Astrocyte of the hippocampus (primary cell): ENCODE measurements at places on chromosomes 4 and X.
A peak's percentile ranks its signal among the peaks of the same experiment; 100 is the strongest.

- DNase-seq = no peak
These were observed 210.9 kb downstream of the FRMPD4 start for GRCh38 chrX:12349201-12349600.

GRCh38 chr4:122481766-122482405 is 25.4 kb upstream of the IL2 start:
- DNase-seq = peak; percentile 58

- no peak for DNase-seq
These were observed 31.3 kb downstream of the FABP2 start for GRCh38 chr4:119290598-119290997.

DNA sequence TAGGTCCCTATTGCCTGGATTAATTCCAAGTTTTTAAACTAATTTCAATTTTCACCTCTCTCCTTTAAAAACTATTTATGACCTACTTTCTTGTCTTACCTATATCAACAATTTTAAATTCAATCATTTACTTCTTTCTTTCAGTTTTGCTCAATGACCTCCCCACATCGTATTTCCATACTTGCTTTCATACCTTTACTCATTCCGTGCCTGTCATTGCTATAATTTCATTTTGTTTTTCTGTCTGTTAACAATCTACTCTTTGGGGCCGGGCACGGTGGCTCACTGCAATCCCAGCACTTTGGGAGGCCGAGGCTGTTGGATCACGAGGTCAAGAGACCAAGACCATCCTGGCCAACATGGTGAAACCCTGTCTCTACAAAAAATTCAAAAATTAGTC is 781.1 kb downstream of the FSTL5 start:
- DNase-seq = no peak

DNA sequence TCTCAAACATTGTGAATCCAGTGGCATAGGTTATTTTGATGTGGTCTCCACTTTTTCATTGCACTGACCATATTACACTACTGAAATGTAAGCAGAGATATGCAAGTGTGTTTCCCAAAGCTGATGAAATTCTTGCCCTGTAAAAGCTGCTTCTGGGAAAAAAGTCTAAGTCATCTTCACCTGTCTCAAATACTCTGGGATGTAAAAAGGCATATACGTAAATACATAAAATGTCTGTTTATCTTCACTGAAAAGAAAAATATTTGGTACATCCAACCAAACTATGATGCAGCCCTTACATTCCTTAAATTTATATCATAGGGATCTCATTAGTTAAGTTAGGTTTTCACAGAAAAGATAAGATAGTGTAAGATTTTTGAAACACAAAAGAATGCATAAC is 7.9 kb downstream of the KDR start:
- no peak for DNase-seq

GRCh38 chrX:78922754-78923153 is 22.4 kb upstream of the P2RY10 start:
- DNase-seq = no peak

- peak; percentile 48 for DNase-seq
These were observed 963 bp upstream of the USO1 start for GRCh38 chr4:75723163-75724065.

DNA sequence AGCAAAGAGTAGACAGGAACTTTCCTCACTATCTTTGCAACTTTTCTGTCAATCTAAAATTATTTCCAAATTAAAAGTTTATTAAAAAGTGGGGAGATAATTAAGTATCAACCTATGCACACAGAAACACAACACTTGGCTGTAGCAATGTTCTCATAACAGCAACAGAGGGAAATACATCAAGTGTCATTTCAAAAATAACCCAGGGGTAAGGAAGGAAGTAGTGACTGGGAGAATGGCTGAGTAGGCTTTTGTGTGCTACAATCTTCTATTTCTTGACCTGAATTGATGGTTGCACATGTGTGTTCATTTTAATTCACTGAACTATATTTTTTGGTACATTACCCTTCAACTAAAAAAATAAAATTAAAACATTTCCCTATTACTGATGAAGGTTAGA is 67.5 kb downstream of the ABCG2 start:
- DNase-seq = no peak

GRCh38 chr4:168101026-168101425 is 8.7 kb downstream of the ANXA10 start:
- no peak for DNase-seq

DNA sequence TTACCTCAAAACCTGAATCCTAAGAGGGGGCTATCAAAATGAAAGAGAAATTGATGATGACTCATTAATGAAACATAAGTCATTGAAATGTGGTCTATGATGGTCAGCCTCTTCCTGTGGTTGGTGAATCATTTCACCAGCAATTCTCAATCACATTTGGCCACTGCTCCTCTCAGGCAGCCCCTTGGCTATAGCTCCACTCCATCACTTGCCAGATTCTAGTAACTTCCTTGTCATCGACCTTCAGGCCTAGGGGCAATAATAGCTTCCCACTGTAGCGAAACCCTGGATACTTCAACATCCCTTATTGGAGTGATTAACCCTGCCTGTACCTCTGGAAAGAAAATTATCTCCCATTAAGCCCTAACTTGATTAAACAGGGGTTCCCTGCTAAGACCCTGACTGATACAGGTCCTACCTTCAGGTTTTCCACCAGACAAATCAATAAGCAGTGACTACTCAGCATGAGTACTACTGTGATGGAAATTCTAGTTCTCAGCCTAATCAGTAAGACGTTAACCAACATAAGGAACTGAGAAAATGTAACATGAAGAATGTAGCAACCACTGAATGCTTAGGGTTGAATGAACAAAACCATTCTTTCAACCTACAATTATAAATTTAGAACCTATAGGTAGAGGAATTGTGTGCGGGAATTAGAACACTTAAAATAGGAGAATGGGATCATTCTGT is 30.4 kb downstream of the ADH7 start:
- peak; percentile 87 for DNase-seq

- DNase-seq = peak; percentile 49
These were observed 6.1 kb upstream of the SH3D19 start for GRCh38 chr4:151331276-151332042.

GRCh38 chr4:23894021-23894420 is 4.2 kb upstream of the PPARGC1A start:
- peak; percentile 60 for DNase-seq

GRCh38 chrX:41337140-41337539 is 3.2 kb downstream of the DDX3X start:
- peak; percentile 15 for DNase-seq

DNA sequence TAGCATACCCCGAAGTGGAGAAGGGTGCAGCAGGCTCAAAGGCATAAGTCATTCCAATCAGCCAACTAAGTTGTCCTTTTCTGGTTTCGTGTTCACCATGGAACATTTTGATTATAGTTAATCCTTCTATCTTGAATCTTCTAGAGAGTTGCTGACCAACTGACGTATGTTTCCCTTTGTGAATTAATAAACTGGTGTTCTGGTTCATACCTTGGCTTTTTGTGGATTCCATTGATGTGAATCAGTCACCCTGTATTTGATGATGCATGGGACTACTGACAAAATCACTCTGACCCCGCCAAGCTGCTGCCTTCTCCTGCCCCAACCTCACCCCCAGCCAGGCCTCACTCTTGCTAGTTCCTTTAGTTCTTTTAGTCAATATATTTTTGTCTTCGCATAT is 32.7 kb downstream of the F9 start:
- peak; percentile 44 for DNase-seq

GRCh38 chrX:69285401-69285877 is 120.2 kb upstream of the PJA1 start:
- DNase-seq = peak; percentile 8

DNA sequence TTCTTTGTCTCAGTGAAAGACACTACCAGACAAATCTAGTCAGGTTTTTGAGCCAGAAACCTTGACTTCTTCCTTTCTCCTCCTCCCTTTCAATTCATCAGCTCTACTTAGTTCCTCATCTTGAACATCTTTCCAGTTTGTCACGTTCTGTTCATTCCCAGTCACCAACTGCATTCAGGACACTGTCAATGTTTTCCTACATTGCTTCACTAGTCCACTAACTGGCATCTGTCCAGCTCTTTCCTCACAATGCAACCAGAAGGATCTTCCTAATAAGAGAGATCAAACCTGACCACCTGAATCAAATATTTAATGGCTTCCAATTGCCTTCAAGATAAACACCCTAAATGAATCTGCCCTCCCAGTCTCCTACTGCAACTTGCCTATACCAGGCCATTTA is 52.5 kb downstream of the SYNPO2 start:
- no peak for DNase-seq

DNA sequence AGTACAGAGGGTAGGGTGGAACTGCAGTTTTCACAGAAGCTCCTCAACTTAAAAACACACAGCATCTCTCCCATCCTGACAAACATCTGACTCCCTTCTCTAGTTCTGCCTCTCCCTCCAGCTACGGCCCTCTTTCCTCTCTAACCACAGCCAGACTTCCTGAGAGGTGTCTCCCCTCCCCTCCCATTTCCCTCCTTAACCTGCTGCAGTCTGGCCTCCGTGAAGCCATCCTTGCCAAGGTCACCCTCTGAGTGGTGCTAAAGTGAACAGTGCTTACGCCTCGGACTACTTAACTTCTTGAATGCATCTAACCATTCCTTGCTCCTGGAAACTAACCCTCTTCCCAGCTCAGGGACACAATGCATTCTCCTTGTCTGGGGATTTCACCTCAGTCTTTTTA is 53.3 kb downstream of the RTL5 start:
- DNase-seq = no peak

DNA sequence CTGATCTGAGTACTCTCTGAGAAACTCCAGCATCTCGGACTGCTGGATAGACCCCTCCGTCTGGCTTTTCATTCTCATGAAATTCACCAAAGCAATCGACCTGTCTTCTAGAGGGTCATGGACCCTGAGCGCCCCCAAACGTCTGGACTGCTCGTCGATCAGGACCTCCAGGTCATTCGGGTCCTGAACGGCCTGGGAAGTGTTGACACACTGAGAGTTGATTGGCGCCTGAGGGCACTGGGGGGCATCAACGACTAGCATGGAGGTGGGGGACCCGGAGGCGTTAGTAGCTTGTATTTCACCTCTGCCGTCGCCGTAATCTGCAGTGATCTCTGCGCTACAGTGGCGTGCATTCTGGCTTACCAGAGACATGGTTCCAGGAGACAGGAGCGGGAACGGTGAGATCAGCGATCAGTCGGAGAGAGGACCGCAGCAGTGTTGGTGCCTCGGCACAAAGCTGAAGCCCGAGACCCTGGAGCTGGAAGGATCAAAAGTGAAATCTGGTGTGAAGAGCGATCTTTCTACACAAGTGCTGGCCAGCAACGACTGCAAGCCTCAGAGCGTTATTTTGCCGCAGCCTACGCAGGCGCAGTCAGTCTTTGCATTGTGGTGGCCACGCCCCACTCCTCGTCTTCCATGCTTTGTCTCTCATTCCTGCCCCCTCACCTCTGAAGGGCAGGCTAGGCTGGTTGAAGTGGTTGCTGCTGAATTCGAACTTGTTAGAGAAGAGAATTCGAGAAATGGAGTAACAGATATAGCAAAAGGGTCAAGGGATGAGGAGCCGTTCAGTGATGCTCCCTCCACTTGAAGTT is at the start of gene MAGEE2:
Gene MAGEE2 (minus strand): TSS at position 575 of the 812 bp plus-strand sequence. CDS start 203 bp downstream, at position 372.
- peak; percentile 21 for DNase-seq

GRCh38 chrX:110420771-110421499 is 62.3 kb downstream of the RTL9 start:
- no peak for DNase-seq

DNA sequence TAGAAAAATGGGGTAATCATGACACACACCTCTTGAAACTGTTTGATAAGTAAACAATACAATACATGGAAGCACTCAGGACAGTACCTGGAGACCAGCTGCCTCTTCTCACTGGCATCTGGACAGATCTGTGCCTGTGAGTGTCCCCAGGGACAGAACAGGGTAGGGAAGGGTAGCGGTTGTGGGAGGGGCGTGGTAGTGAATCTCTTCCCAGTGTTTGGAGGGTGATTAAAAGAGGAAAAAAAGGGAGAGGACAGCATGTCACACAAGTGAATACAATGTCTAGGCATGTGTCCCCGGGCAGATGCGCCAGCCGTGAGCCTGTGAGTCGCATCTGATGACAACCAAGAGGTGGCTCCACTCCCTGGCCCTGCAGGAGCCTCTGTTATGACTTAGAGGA is 138.8 kb upstream of the MSX1 start:
- no peak for DNase-seq

GRCh38 chr4:90375081-90375480 is 247.9 kb downstream of the CCSER1 start:
- peak; percentile 1 for DNase-seq

- DNase-seq = no peak
These were observed 27.3 kb upstream of the NEIL3 start for GRCh38 chr4:177282284-177282835.

- no peak for DNase-seq
These were observed 810.4 kb downstream of the PCDH7 start for GRCh38 chr4:31530555-31530954.

DNA sequence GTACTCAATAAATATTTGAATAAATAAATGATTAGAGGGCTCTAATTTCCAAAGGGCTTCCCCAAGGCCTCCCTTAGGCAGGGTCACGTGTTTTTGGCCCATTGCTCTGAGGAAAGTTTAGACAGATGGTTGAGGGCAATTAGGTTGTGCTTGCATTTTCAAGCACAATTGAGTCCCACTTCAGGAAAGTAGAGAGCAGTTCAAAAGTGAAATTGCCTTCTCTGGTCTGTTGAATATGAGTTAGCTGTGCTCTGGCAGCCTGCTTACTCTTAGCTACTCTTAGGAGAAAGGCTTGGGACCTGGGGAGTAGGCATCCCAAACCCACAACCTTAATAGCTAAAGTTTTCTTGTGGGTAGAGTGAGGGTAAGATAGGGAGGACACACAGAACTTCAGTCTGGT is 9.0 kb upstream of the DRP2 start:
- DNase-seq = no peak

DNA sequence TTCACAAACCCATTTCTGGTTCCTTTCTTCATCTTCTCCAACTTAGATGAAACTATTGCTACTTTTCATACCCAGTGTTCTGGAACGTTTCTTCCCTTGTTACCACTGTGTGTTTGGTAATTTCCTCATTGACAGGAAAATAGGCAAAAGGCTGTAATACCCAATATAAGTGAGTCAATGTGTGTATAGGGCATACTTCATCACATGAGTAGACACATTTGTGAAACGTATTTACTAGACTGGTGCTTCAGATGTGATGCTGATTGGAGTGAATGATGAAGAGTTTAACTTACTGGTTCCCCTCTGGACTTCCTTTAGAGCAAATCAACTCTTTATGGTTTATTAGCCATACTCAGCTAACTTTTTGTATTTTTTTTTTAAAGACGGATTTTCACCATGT is 195.1 kb upstream of the ATP6AP2 start:
- DNase-seq = no peak

DNA sequence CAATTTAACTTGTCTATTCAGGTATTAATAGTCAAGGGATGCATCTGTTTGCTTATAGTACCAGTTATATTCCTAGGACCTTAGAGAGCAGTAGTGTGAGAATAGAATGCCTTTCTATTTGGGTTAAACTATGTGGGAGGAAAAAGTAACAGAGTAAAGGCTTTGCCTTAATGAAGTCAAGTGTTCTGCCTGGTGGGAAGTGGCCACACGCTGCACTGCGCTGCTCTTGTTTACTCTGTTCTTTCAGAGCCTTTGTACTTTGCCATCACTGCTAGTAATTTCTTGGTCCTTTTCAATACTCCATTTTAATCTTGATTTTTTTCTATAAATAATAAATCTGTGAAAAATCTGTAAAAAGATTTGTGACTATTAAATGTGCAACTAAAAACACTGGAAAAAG is 38.0 kb downstream of the YIPF6 start:
- DNase-seq = no peak

DNA sequence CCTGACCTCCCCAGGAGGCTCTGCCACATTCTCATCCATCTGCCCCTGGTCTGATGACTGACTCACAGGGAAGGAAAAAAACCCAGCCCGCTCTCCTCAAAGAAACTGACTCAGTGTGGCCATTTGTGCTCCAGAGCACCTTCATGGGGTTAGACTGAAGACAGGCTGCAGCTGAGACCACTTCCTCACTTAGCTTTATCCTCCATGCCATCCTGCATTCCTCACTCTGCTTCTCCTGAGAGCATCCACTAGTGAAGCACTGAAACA is 35.9 kb upstream of the HPSE start:
- peak; percentile 39 for DNase-seq
